ENCODE measurements at places on chromosomes 16 and 17.

DNA sequence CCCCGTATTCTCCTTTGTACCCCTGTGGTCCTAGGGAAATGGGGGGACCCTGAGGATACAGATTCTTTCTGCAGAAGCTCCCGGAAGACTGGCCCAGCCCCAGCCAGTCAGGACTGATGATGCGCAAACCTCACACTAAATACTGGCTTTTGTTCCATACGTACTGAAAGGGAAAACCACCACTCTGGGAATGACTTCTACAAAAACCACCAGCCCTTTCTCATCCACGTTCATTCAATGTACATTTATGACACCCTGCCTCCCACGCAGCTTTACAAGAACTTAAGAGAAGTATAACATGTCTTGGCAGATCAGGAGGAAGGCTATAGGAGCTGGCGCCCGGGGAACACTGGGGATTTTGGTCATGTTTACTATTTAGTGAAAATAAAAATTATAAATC lies 70.6 kb downstream of the MARCHF10 start:
- no peak for DNase-seq

DNA sequence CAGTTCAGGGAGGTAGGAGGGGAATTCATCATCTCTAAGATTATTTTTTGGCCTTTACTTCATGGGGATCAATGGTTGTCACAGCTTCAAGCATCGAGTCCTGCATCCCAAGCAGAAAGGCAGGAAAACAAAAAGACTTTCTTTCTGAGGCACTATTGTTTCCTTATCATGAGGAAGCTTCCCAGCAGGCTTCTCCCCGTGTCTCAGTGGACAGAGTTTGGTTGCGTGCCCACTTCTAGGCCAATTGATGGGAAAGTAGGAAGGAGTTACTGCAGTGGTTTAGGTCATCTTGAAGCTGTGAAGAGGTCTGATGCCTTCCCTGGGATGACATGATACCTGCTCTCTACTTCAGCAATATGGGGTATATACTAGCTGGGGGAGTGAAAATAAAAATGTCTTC lies 175.3 kb upstream of the CDH13 start:
- DNase-seq: no peak

DNA sequence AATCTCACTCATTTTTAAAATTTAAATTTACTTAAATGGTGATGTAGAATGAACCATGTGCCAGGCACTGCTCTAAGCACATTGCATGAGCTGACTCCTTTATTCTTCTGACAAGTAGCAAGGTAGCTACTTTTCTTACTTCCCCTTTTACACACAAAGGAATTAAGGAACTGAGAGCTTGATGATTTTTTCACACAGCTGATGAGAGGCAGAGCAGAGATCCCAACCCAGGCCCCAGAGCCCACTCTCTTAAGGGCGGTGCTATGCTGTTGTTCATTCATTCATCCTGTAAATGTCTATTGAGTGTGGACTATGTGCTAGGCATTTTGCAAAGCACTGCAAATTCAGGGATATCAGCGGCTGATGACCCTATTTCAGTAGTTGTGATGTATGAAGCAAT lies 17.9 kb downstream of the SEC14L5 start:
- DNase-seq: no peak

DNA sequence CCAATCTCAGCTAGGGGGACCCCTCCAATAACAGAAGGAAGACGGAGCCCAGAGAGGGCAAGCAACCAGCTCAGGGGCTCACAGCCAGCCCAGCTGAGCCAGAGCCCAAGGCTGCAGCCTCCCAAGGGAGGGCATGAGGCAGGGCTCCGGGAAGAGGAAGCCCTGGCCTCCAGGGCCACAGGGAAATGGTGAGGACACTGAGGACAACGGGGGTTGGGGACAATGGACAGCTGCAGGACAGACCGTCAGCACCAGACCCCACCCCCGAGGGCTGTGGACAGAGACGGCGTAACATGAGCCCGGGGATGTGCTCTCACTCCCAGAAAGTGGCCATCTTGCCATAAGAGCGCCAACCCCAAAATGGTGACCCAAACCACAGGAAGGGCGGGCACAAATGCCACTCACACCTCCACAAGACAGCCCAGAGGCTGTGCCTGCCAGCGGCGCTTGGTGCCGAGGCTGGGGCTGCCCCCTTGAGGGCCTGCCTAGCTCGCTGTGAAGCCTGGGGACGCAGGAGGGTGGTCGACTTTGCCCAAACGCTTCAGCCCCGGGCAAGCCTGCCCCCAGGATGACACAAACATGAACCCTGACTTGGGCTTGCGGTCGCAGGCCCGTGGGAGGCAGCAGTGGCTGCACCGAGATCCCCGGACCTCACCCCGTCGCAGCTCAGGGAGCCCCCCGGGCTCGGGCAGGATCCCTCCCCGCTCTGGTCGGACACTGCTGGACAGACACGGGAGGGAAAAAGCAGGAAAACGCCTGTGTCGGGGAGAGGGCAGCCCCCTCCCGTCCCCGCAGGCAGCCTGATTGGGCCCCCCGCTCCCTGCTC lies 10.5 kb downstream of the PIMREG start:
- DNase-seq: no peak

DNA sequence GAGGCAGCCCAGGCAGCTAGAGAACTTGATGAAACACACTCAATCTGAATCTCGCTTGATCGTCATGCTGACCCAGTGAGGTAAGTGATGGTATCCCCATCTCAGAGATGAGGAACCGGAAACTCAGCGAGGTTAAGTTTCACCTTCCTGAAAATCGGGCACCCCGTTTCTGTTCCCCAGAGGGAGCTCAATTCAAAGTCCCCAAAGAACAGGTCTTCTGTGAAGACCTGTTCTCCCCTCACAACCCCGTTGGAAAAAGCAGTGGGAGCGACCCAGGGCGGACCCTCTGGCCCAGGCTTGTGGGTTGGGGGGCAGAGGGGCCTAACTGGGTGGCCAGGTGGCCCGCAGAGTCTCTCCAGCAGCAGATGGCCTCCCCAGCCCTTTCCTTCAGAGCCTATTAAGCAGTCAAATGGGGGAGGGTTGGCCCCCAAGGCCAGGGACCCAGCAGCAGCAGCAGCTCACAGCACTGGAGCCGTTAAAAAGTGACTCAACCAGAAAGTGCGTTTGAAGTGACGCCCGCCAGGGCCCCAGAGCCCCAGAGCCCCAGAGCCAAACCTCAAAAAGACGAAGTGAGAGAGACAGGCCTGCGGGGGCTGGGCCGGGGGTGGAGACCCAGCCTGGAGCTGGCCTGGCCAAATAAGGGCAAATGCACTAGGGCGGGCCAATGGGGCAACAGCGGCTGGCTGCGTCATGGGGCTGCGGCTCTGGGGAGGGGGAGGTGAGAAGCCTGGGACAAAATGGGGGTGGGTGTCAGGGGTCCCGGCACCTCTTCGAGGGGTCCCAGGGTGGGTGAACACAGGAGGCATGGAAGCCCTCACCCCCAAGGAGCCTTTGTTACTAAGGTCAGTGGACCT lies 9.2 kb upstream of the TSPOAP1 start:
- DNase-seq: no peak

DNA sequence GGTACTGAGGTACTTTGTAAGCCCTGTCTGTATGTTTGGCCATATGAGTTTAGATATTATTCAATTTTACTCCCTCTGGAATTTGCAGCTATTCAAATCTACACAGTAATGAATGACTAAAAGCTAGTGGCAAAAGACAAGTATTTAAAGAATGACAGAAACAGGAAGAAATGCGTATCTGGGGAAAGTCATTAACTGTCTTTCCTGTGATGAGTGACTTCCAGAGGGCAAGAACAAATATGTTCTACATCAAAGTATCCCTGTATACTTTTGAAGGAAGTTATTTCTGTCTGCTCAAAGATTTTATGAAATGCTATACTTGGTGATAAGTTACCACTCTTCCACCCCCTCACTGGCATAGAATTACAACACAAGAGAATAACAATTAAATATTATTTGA lies 489.3 kb upstream of the SOX9 start:
- no peak for DNase-seq

DNA sequence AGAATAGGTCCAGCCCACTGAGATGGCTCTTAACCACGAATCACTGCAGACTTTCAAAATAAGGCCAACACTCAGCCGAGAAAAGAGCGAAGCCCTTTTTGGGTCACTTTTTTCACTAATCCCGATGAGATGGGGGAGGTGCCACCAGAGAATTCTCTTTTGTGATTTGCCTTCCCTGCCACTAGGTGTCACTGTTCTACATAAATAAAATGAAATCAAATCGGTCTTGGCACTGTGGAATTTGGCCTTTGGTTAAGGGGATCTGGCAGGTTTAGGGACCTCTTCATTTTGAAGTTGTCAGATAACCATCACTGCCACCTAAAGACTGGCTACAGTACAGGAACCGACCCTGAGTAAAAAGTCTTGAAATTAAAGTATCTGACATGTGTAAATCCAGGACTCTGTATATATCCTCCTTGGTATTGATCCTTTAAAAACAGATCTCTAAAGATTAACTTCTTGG lies 147.0 kb downstream of the HS3ST4 start:
- peak; percentile 44 for DNase-seq

DNA sequence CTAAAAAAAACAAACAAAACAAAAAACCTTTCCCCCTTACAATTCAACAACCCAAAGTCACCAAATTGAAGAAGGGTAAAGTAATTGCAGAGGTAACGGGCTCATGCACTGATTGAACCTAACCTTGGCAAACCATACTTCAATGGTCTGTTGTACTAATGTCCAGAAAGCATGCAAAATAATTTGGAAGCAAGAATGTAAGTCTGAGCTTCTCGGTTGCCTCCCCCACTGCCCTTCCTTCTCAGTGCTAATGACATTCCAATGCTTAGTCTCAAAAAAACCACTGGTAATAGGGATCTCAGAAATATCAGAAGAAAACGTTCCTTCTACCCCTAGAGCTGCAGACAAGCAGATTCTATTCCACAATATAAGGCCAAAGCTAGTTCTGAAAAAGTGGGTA lies 15.8 kb downstream of the KRABD2 start:
- DNase-seq: no peak

- no peak for DNase-seq
Observed at GRCh38 chr17:27326051-27326450, 32.1 kb downstream of the WSB1 start.

DNA sequence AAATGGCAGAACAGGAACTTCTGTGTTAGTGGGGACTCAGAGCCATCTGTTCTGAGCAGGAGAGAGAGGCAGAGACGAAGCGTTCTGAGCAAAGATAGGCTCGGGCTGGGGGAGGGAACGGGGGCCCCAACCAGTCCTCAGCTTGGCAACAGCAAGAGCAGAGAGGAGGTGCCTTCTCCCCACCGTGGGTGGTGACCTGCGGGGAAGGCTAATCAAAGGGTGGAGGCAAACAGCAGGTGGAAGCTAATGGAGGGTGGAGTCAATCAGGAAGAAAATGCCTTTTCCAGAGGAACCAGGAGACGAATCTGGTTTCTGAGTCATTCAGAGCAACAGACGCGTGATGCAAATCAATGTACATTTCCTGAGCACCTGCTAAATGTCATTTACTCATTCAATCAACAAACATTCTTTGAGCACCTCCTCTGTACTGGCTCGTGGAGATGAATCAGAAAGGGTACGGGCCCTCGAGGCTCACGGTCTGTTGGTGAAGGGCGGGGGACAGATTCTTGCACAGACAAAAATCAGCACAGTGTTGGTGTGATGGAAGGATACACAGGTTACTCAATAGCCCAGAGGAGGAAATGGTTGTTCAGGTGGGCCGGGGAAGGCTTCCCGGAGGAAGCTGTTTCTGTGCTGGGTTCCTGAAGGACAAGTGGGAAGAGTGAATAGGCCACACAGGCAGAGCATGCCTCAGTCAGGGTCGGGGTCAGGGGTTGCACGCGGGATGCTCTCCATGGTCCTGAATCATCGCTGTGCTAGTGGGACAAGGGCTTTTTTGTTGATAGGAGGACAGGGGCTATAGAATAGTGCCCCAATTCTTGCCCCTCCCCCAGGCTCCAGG lies 5.7 kb upstream of the SPNS2 start:
- DNase-seq: peak; percentile 50

DNA sequence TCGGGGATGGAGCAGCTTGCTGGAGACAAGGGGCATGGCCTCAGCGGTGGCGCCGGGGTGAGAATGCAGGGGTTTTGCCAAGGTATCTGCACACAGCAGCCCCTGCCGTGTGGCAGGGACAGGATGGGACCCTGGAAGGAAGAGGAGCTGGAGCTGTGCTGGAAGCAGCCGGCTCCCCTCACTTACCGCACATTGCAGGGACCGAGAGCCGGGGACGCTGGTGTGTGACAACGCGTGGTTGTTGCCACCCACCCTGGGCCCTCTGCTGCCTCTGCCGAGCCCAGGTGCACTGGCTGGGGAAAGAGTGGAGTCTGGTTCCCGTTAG lies 3.0 kb downstream of the NUBP2 start:
- no peak for DNase-seq

GRCh38 chr17:59842901-59843652 lies 49.7 kb downstream of the TUBD1 start:
- DNase-seq: peak; percentile 74

DNA sequence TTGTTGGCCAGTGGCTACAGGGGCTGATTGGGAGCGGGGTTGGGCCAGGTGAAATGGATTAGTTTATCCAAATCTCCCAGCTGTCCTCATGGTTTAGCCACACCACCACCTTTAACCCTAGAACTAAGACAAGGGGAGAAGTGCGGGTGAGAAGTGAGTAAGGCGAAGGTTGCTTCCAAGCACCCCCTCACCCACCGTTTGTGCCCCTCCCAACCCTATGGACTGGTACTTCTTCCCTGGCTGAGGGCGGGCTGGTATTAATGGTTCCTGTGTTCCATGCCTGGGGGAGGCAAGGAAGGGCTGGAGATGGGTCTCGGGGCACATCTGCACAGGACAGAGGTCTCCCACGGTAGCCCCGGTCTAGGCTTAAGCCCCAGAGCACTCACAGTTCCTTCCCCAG lies 25.1 kb downstream of the NT5M start:
- DNase-seq: no peak

- no peak for DNase-seq
Observed at GRCh38 chr17:73341350-73342049, 29.7 kb upstream of the CDC42EP4 start.

- DNase-seq: no peak
Observed at GRCh38 chr17:63082952-63083351, 116.9 kb downstream of the TANC2 start.

DNA sequence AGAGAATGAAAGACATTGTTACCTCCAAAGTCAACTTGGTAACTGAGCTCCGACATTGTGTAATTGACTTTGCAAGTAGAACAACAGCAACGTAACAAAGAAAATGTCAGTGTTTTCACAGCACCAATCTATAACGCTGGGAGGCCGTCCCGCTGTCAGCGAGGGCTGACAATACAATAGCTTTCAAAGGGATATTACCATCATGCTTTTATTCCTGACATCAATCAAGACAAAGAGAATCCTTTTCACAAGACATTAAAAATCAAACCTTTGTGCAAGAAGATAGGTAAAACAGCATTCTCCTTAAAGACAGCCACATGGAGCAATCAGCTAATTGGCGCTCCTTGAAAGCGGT lies 6.2 kb downstream of the ZNF423 start:
- DNase-seq: no peak
